ENCODE measurements at places on chromosomes 12 and 14.

- no peak for DNase-seq
Observed at GRCh38 chr12:131941987-131942341, 7.8 kb upstream of the EP400 start.

GRCh38 chr14:54769951-54770863 is 132.4 kb downstream of the GCH1 start:
- DNase-seq, result no peak

DNA sequence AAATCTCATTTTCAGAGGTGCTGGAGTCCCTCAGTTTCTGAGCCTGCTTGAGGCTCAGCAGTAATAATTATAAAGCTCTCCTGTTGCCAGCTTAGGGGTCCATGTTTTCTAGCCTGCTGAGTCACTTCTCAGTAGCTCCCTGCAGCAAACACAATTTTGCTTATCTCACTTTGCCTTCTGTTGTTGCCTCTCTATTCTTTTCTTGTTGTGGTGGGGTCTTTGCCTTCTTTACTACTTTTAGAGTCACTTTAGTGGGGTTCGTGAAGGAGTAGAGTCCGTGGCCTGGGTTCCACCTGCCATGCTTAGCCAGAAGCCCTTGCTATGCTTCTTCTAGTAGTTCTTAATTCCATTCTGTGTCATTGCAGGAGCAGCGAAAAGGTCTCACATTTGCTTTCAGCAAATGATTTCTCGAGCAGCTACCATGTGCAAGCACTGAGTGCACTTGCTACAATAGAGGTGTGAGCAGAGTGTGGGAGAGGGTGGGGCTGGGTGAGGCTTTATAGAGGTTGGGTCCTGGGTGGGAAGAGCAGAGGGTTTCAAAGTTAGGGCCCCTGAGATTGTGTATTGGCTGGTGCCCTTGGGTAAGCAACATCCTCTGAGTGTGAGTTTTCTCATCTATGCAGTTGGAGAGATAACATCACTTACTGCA is 114.3 kb downstream of the ADCK1 start:
- no peak for DNase-seq

GRCh38 chr12:59580050-59580449 is 15.8 kb upstream of the SLC16A7 start:
- DNase-seq, result no peak

DNA sequence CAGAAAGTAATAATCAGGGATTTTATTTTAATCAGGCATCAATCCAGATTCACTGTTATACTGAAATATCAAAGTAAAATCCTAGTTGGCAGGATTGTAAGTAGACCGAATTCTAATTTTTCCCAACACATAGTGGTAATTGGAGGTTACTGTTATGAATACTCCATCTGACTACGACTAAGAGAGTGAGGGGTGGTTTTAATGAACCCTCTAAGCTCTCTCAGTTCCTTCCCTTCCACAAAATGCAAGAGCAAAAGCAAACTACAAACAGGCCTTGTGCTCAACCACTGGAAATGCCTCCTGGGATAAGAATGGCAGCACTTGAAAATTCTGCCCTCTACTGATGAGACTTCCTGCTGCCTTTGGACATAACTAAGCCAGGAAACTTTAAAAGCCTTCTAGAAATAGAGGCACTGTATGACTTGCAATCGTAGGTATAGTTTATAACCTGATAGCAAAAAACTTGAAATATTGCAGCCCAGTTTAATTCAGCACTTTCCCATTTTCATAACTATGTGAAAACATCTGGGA is 184.8 kb downstream of the SLC16A7 start:
- DNase-seq, result no peak

All from brain pericyte (primary cell).